Progenitor cell of endocrine pancreas (in vitro differentiated cells): ENCODE measurements at places on chromosomes 3 and 15. TPM values are rescaled to one million over a fixed set of nuclear protein-coding genes. Genes with fewer than 3 reads are reported as not detected.

DNA sequence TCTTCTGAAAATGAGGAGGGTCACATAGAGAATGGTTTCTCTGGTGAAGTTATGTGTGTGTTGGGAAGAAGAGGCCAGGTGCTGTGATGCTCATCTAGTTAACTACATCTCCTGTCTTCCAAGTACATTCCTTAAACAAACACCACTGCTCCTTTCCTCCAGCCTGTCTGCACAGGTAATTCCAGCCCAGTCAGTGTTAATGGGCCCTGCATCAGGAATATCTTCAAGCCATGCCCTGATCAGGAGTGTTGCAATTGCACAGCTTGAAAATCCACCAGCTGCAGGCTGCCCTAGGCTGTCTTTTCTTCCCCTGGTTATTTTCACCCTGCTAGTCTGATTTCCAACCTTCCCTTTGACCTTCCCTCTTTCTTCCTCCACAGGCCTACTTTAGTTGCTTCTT lies 41.9 kb upstream of the LMOD3 start:
- no peak for DNase-seq

DNA sequence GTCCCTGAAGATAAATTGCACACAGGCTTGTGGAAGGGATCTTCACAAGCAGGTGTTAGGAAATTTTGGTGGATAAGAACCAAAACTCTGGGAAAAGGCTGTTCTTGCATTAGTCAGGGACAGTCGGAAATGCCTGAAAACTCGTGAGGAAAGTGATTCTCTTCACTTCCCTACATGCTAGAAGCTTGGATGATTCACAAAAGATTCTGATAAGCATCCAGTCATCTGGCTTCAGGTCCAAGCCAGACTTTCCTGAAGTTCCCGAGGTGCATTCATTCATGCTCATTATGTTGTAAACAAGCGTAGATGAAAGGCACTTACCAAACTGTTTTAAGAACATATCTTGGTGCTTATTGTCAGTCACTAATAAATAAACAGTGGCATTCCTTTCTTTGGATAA lies 1028.7 kb downstream of the NTRK3 start:
- no peak for DNase-seq

DNA sequence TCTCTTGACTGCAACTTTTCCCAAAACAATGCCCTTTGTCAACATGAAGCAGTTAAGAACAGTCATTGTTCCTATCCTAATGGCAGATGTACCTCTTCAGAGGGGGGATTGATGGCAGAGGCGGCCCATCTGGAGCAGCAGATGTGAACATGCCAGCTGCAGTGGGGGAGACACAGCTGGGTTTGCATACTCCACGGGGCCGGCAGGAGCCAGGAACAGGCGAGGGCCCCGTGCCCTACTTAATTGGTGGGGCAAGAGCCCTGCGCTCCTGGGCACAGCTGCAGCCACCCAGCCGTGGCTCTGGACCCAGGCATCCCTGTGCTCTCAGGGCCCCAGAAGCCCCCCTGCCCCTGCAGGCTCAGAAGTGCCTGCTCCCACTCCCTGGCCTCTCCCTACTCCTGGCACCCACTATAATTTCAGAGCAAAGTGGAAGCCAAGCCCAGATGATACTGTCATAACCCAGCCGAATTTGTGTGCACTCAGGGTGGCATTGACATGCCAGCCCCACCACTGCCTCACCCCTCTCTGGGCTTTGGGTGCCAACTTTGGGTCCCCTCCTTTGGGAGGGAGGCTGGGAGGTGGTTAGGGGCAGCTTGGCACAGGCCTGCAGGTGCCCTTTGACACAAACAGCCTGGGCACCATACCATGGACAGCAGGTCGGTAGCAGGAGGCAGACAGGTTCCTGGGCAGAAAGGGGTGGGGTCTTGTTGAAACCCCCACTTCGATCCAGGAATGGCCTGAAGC lies 34.6 kb downstream of the ROPN1B start:
- DNase-seq, result no peak

GRCh38 chr15:66496951-66497501 lies 536 bp downstream of the SNAPC5 start:
- no peak for DNase-seq

The SAXO2 gene
- total RNA-seq, result 5.2 and 6.0 TPM in 2 replicates

The SERINC4 gene
- total RNA-seq, result 0.33 and 0.36 TPM in 2 replicates

The SOX14 gene
- not detected in 2 replicates for total RNA-seq
